Omental fat pad (tissue), 4 donors: ENCODE measurements at places on chromosomes 6 and 20.

DNA sequence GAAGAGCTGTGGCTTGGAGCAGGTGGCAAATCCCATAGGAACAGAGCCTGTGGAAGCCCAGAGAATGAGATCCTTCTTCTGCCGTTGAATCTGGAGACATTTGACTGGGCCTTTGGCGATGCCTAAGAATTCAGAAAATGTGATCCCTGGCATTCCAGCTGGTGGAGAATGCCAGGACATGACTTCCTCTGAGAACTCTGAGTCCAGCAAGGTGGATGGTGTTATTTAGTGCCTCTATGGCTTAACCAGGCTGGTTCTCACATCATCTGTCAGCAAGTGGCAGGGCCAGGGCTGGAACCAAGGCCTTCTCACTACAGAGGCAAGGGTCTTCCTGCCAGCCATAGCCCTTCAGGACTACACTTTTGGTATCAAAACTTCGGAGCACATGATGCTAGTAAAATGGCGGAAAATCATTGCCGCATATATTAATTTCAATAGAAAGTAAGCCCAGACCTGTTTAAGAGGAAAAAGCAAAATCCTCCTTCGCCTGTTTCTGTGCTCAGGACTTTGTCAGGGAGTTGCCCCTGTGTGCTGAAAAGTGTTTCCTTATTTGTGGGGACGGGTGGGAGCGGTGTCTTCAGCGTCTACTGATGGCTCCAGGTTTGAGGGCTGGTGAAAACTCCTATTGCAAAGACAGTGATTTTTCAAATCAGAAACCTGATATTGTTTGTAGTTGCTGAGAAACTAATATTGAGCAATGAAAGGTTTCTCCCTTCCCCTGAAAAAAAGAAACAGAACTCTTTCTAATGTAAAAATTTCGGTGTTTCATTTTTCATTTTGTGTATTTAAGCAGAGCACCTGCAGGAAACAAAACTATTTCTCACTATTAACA, 23.9 kb downstream of the DUSP22 start:
- peak; percentile 17 for DNase-seq

- no peak for DNase-seq
Measured at GRCh38 chr6:79408256-79408974, 128.8 kb downstream of the LCA5 start.

- no peak for DNase-seq
Measured at GRCh38 chr6:44671333-44671732, 283.8 kb downstream of the CDC5L start.

DNA sequence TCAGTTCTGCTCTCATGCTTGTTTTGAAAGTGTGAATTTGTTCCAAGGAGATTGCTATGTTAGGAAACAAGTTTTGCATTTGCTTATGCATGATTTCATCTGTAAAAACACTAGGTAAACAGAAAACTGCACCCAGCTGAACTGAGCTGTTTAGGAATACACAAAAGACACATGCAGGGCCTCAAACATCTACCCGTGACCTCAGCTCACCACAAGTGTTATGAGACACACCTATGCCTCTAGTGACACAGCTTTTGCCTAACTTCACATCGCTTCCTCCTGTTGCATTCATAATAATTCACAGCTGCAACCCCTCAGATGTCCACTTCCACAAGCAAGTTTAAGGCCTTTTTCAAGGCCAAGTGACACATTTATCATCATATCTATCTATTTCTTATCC, 98.0 kb upstream of the SLC24A3 start:
- no peak for DNase-seq
